WTC11 (cell line): ENCODE measurements at places on chromosomes 13 and 19. TPM values are rescaled to one million over a fixed set of nuclear protein-coding genes. Genes with fewer than 3 reads are reported as not detected.
A peak's percentile ranks its signal among the peaks of the same experiment; 100 is the strongest.

DNA sequence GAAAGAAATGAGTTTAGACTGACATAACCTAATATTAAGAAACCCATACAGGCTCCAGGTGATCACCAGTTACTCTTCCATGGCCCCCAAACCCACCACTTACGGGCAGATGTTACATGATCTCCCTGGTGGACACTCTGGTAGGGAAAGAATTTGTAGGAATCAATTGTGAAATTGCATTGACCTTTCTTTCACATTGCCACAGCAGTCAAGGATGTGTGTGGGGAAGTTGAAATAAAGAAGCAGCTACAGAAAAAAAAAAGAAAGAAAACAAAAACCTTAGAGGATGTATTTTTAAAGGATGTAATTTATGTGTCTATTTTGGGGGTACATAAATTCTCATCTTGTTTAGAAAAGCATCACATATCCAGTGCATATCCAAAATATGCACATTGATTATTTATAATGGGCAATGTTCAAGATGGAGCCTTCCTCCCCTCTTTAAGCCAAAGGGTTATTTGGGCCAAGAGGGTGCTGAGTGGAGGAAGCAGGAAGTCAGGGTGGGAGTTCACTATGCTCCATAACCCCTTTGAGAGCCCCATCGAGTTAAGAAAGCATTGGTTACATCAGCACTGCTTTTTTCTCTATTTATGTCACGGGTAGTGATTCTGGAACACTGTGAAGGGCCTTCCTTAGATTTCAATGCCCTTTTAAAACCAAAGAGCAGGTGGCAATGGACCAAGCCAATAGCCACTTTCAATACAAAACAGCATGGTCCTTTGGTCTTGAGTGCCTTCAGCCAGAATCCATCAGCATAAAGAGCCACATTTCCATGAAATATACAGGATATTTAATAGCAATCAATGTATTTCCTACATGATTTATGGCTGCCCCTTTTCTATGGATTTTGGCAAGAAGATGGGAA, 169.6 kb downstream of the LACC1 start:
- no peak for DNase-seq

- no peak for DNase-seq
Observed at GRCh38 chr19:12641456-12641855, 25.1 kb downstream of the MAN2B1 start.

GRCh38 chr19:28641395-28641794, 571.6 kb downstream of the UQCRFS1 start:
- DNase-seq = no peak

GRCh38 chr19:48638831-48639381, 1.7 kb upstream of the DBP start:
- DNase-seq = peak; percentile 68

GRCh38 chr19:14467816-14468215, 7.3 kb downstream of the PTGER1 start:
- DNase-seq = no peak

GJB2 gene
- 0.11 TPM in 2 of 3 replicates, not detected in the other for total RNA-seq

DNA sequence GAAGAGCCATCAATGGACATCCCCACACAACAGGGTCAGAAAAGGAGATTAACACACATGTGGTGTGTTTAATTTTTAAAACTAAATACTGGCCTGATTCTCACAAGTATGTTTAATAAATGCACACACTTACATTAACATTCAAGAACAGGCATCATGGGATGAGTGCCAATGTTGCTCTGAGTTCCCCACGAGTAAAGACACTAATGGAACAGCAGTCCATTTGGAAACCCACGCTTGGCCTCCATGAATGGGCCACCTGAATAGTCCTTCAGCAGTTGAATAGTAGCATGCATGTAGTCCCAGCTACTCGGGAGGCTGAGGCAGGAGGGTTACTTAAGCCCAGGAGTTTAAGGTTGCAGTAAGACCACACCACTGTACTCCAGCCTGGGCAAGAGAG, 195.2 kb upstream of the IPO5 start:
- no peak for DNase-seq

DNA sequence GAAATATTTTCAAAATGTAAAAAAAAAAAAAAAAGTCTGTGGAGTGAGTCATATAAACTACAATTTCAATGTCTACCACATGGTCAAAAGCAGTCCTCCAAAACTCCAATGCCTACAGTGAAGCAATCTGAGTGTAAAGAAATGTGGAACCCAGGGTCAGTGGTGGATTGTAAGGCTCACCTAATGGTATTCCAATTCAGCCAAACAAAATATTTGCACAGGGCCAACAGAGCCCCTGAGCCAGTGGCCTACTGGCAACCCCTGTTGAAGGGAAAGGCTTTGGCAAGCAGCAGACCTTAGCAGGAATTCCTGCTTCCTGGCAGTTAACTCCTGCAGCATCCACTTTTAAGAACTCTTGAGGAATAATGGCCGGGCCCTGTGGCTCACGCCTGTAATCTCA, 3.4 kb downstream of the DNMT1 start:
- no peak for DNase-seq

GRCh38 chr13:68369739-68370138, 1139.6 kb upstream of the PCDH9 start:
- DNase-seq = no peak

ATP4A gene
- 0.59 to 1.2 TPM (median 1.1 TPM) in 3 replicates for total RNA-seq

- DNase-seq = no peak
Observed at GRCh38 chr13:76942363-76942762, 5.9 kb upstream of the ACOD1 start.

GRCh38 chr19:6838062-6838655, 49.2 kb upstream of the ADGRE1 start:
- DNase-seq = no peak
